Activated CD8-positive, alpha-beta memory T cell treated with anti-CD3 and anti-CD28 coated beads for 4 hours (primary cell): ENCODE measurements at places on chromosomes 16 and 17.
A peak's percentile ranks its signal among the peaks of the same experiment; 100 is the strongest.

- no peak for DNase-seq
Measured at GRCh38 chr17:44258811-44259351, 9.1 kb downstream of the SLC4A1 start.

GRCh38 chr17:33120103-33120502 is 128.5 kb downstream of the SPACA3 start:
- no peak for DNase-seq

GRCh38 chr17:82775001-82775823 is 23.3 kb downstream of the TBCD start:
- DNase-seq: no peak

- no peak for DNase-seq
Measured at GRCh38 chr16:60582528-60582927, 1453.7 kb downstream of the CDH8 start.

- no peak for DNase-seq
Measured at GRCh38 chr17:54439816-54440215, 460.8 kb upstream of the TOM1L1 start.

- no peak for DNase-seq
Measured at GRCh38 chr17:32015245-32016013, 8.2 kb downstream of the LRRC37B start.

GRCh38 chr17:80667462-80668277 is 123.0 kb downstream of the RPTOR start:
- DNase-seq: no peak

DNA sequence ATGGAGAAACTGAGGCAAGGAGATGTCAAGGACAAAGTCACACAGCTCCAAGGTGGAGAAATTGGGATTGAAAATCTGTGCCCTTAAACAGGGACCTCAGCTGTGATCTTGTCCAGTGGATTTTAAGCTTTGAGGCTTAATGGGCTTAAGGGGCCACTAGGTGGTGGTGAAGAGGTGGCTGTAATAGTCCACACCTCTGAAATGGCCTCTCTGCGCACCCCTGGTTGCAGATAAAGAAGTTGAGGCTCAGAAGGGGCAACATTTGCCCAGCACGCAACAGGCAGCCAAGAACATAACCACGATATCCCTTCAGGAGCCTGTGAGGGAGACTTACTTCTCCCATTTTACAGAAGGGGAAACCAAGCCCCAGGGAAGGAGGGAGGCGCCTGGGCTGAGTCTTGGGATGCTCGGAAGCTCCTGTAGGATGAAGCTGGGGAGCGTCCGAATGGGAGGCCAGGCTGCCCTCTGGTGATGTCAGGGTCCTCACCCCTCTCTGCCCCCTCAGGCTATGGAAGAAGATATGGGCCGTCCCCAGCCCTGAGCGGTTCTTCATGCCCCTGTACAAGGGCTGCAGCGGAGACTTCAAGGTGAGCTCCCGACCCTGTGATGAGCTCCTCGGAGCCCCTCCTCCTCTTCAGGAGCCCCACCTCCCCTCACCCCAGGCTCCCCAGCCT is 43.7 kb downstream of the IL21R start:
- DNase-seq: no peak

GRCh38 chr16:12113523-12114345 is 137.2 kb downstream of the SNX29 start:
- DNase-seq: no peak

DNA sequence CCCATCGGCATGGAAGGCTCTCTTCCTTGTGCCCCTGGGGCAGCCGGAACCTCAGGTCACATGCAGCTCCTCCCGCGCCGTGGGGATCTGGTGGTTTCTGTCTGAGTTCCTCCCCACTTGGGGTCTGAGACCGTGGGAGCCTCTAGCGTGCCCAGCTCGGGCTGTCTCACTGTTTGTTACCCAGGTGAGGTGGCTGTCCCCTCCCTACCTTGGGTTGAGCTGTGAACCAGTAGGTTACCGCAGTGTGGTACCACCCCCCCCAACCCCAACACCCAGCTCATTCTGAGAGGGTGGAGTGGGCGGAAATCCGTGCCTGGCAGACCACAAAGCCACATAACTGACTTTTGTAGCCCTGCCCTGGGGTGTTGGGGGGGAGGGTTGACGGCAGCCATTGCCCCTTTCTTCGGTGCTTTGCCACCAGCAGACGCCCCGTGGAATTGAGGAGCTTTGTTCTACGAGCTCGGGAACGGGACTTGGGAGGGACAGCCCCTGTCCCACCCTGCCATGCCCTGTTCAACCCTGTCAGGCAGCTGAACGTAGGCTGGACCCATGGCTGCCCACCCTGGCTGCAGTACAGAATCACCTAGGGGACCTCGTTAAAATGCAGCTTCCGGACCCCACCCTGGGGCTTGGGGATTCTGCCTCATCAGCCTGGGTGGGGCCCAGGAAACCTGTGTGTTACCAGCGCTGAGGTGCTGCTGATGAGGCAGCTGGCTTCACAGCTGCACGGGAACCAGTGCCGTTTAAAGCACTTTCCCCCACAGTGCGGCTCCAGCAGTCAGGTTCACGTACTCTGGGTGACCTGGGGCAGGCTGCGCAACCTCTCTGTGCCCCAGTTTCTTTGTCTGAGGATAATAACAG is 18.5 kb downstream of the RAP1GAP2 start:
- DNase-seq: peak; percentile 89

DNA sequence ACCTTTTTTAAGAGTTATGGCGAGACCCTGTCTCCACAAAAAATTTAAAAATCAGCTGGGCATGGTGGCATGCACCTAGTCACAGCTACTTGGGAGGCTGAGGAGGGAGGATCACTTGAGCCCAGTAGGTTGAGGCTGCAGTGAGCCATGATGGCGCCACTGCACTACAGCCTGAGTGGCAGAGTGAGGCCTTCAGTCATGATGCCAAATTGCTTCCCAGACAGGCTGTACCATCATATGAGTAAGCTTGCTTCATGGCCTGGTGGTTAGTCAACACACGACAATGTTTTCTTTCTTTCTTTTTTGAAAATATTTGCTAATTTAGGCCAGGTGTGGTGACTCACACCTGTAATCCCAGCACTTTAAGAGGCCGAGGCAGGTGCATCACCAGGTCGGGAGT is 12.5 kb downstream of the NTAN1 start:
- DNase-seq: no peak

DNA sequence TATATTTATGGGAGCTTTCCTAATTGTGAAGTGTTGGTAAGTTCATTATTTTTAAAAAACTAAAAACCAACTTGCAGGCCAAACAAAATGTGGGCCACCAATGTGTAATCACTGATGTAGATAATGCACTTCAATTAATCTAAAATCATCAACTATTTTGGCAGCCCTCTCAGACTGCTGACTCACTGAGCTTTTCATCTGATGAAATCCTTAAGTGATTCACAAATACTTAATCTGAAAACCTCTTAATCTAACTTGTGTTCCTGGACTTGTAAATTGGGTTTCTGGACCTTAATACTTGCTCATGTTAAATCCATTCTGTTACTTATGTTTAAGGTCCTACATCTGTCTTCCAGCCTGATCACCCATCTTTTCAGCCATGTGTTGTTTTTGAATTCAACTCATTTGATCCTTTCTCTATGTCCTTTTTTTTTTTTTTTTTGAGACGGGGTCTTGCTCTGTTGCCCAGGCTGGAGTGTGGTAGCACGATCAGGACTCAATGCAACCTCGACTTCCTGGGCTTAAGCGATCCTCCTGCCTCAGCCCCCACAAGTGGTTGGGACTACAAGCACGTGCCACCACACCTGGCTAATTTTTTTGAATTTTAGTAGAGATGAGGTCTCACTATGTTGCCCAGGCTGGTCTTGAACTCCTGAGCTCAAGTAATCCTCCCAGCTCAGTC is 39.0 kb downstream of the PRKCB start:
- DNase-seq: no peak

GRCh38 chr16:14121872-14122271 is 50.8 kb downstream of the MRTFB start:
- no peak for DNase-seq

- no peak for DNase-seq
Measured at GRCh38 chr16:87850009-87851006, 19.0 kb downstream of the SLC7A5 start.

DNA sequence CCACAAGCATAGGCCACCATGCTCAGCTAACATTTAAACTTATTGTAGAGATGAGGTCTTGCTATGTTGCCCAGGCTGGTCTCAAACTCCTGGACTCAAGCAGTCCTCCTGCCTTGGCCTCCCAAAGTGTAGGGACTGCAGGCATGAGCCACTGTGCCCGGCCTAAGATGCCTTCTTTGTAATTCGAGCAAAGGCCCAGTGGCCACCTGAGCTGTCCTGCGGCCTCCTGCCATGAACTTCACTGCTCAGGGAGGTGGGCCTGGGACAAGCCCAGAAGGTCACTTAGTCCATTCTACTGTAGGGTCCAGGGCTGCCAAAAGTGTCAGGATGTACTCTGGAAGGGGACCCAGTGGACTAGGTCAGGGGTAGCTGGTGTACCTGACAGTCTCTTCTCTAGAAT is 30.5 kb downstream of the DHX38 start:
- DNase-seq: no peak

DNA sequence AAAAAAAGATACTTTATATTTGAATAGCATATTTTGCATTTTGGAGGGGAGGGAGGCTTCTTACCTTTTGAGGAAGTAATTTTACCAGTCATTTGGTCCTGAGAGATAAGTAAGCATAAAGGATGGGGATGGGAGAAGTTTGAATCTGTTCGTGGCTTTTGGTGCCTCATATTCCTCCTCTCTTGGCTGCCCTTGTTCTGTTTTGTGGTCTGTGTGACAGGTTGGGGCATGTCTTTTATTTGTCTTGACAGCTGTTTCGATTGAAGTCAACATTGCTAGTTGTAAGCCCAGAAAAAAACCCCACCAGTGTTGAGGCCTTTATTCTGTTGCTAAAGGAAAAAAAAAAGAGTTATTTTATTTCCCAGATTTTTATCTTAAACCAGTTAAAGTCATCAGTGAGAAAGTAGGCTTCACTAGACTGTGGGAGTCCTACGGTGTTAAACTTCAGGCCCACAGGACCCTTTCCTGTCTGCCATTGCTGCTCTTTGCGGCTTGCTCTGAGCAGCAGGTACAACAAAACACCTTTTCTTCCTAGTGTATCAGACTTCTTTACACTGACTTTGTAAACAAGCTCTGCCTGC is 11.4 kb downstream of the SLC7A6 start:
- DNase-seq: no peak

DNA sequence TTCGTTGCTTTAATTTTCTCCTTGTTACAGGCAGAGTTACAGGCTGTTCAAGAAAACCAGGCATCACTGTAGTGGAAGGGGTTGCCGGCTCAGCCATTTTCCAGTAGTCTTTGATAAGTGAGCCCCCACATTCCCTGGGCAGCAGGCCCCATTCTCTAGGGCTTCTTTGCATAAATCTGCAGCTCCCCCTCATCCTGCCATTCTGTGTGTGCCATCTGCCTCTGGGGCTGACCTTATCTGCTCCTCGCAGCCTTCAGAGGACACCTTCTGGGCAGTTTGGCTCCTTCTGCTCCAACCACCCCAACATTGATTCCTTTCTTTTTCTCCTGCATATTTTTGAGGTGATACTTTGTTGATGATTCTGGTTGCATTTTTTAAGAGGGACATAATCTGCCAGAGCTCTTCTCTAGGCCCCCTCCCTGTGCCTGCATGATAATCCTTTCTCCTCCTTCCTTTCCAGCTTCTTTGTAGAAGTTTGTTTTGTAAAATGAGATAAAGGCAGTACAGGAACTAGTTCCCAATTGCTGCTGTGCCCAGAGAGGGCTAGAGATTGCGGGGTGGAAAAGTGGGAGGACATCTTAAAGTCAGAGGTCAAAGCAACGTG is 17.1 kb downstream of the RND2 start:
- no peak for DNase-seq

DNA sequence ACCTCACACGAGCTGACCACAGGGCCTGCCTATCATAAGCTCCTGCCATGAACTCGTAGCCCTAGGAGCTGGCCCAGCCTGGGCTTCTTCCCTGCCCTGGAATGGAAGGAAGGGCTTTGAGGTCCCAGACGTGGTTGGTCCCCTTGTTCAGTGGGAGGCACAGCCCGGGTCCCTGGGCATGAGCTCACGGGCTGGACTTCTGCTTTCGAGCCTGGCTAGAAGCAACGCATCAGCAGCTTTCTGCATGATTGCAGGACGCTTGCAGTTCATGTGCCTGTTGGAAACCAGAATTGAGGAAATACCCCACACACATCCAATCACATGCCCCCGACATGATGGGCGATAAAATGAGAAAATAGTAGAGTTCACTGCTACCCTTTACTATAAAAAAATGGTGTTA is 293.3 kb downstream of the MAF start:
- no peak for DNase-seq

DNA sequence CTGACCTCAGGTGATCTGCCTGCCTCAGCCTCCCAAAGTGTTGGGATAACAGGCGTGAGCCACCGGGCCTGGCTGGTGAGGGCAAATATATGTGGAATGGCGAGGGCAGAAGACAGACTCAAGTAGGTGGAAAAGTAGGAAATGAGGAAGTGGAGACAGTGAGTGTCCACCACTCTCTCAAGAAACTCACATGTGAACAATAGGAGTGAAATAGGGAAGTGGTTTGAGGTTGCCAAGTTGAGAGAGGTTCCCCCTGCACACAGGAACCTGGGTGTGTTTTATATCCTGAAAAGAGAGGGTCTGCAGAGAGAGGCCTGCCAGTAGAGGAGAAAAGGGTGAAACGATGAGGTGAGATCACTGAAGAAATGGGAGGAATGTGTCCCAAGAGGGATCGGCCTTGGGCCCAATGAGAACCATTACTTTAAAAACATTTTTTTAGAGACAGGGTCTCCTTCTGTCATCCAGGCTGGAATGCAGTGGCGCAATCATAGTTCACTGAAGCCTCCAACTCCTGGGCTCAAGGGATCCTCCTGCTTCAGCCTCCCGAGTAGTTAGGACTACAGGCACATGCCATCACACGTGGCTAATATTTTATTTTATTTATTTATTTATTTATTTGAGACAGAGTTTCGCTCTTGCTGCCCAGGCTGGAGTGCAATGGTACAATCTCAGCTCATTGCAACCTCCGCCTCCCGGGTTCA is 17.1 kb upstream of the CORO1A start:
- no peak for DNase-seq

DNA sequence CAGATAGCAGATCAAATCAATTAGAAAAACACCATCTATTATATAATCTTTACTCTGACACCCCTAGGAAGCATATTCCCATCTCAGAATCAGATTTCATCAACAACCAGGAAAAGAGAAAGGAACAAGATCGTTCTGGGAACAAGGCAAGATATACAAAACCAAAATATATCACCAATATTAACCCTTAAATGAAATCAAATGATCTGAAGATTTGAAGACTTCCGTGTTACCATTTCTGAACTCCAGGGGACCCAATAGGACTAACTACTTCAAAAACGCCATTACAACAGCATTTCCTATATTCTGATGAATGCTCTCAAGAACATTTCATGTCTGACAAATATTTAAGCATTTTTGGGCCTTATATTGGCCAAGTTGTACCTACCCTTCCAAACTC is 624.2 kb upstream of the ZFHX3 start:
- no peak for DNase-seq

- DNase-seq: no peak
Measured at GRCh38 chr17:36730857-36731490, 129.6 kb downstream of the MRM1 start.
